NCI-H2029 (cell line): ENCODE measurements at places on chromosomes 2 and 18.
A peak's percentile ranks its signal among the peaks of the same experiment; 100 is the strongest.

GRCh38 chr2:206408323-206409320, 34.7 kb upstream of the ADAM23 start:
- no peak for DNase-seq

DNA sequence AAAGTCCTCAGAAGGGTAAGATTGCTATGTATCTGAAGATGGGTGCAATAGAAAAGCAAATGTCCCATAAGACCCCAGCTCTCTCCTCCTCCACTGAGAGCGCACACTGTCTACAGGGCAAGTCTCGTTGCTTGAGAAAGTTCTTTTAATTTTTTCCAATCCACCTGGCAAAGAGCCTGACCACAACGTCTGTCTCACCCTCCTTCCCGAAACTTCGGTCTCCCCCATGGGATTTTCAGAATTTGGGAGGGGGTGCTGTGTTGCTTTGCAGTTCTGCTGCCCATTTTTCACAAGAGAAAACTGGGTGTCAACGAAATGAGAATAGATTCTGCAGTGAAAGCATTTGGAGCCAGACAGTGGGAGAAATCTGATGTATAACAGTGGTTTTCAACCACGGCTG, 40.4 kb downstream of the SERTAD2 start:
- DNase-seq, result no peak

GRCh38 chr2:174078275-174078674, 113.1 kb upstream of the SP3 start:
- DNase-seq, result no peak

DNA sequence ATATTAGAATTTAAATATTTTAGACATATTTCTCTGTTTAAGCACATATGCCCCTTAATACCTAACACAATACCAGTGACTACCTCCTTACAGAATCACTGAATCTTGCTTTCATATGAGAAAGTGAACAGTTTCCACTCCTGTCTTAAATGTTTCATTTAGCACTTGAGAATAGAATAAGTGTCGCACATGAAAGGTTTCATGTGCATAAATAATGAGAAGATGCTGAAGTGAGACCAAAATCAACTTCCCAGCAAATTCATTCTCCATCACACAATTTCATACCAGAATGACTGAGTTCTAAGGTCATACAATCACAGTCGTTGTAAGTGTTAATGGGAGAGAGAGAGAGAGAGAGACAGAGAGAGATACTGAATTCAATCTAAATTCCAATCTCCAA, 51.2 kb downstream of the ATIC start:
- no peak for DNase-seq

- no peak for DNase-seq
Measured at GRCh38 chr2:41068740-41069139, 616.9 kb upstream of the SLC8A1 start.

- no peak for DNase-seq
Measured at GRCh38 chr2:29066997-29067605, 7.2 kb downstream of the PCARE start.

GRCh38 chr2:150230004-150230403, 257.5 kb downstream of the RND3 start:
- DNase-seq, result no peak

GRCh38 chr2:136741471-136741870, 23.9 kb upstream of the THSD7B start:
- DNase-seq, result no peak

DNA sequence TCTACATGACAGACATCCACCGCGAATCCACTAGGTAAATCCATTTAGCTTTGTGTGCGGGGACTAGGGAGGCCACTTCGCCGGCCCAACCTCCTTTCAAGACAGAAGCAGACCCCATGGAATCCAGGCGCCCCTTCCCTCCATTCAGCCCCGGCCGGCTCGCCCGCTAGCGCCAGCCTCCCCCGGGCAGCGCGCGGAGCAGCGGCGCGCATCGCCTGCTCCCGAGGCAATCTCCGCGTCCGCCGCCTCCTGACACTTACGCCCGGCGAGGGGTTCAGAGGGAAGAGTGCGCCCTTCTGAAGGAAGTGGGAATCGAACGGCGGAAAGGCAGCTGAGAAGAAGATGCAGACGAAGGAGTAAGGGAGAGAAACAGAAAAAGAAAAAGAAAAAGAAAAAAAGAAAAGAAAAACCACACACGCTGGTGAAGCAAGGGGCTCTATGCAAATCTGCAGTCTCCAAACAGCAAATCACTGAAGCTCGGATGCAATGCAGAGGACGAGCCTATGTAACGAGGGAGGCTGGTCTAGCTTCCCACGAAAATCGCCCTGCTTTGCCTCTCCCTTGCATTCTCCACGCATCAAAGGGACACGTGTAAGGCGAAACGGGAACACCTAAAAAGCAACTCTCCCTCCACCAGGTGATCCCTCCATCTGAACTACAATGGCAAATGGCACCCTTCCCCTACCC, 684.4 kb downstream of the NRXN1 start:
- DNase-seq, result no peak

GRCh38 chr2:226256709-226257376, 542.8 kb downstream of the IRS1 start:
- DNase-seq, result peak; percentile 48
